ENCODE measurements at places on chromosomes 2 and 18.

DNA sequence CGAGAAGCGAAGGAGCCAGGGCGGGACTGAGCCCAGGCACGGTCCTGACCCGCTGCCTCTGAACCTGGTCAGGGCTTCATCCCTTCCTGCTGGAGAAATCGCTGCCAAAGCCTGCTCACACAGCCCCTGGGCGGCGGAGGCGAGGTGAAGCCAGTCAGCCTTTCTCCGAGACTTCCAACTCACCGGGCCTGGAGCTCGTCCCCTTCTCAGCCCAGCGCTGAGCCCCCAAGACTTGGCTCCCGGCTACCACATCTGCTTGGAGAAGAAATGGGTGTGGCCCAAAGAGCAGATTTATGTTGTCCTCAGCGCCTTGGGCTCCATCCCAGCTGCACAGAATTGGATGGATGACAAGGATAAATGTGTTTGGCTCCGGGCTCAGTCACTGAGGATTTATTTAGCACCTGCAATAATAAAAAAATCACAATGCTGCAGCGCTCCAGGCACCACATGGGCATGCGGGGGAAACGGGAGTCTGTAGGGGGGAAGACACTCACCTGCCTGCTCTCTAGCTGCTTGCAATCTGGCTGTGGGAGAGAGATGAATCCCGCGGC, 64.9 kb downstream of the ACTR2 start:
- DNase-seq = no peak

DNA sequence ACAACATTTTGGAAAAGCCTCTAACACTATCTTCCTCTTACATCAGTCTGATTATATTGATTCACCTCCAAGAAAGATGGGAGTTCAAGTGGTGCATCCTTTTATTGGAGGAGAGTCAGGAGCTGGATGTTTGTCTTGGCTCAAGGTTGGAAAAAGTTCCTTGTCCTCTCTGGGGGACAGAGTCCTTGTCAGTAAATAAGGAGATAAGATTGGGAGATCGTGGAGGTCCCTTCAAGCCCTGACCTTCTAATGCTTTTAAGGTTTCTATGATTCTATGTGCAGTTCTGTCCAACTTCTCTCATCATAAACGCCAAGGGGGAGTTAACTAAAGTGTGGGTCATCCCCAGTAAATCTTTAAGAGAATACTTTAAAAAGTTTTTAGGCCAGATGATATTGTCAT, 60.9 kb upstream of the CCBE1 start:
- no peak for DNase-seq

GRCh38 chr2:48341551-48342133, 188.3 kb upstream of the STON1 start:
- peak; percentile 58 for DNase-seq

DNA sequence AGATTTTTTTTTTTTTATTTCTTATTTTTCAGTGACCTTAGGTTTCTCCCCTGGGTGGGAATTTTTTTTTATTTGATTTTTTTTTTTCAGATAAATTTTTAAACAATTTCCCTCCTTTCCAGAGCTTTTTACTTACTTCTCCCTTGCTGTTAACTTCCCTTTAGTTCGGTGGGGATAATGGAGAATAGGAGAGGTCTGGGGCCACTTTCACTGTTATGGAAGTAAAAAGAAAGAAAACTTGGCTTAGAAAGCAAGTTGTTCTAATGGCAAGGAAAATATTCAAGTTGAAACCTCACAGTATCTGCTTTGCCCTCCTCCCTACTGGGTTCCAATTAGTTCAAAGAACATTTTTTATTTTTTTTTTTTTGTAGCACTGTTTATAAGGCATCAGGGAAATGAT, 537.1 kb upstream of the NXPH2 start:
- no peak for DNase-seq

GRCh38 chr2:98476192-98476868, 31.7 kb downstream of the INPP4A start:
- no peak for DNase-seq

- DNase-seq = no peak
Observed at GRCh38 chr2:212911011-212911410, 240.4 kb downstream of the IKZF2 start.

DNA sequence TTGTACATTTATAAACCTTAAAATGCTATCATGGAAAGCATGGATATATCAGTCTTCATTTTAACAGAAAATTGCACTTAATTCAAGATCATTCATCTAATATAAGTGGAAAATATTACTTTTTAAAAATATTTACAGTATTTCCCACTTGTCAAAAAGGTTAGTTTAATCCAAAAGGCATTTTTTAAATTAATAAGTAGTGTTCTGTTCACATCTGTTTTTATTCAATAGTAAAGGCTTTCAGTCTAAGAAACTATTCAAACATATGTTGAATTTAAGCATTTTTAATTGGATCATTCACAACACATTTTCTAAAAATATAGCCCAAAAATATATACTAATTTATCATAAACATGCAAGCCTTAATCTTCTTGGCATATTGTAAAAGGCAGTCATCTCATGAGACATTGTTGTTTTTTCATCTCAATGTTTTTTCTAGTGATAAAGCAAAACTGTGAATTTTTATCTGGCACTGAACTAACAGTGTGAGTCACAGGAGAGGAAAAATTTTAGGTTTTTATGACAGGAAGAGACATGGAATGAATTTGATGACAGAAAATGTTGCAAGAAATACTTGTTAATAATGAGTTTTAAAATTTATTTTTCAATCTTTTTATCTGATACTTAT, 1642.5 kb upstream of the TMEFF2 start:
- no peak for DNase-seq

DNA sequence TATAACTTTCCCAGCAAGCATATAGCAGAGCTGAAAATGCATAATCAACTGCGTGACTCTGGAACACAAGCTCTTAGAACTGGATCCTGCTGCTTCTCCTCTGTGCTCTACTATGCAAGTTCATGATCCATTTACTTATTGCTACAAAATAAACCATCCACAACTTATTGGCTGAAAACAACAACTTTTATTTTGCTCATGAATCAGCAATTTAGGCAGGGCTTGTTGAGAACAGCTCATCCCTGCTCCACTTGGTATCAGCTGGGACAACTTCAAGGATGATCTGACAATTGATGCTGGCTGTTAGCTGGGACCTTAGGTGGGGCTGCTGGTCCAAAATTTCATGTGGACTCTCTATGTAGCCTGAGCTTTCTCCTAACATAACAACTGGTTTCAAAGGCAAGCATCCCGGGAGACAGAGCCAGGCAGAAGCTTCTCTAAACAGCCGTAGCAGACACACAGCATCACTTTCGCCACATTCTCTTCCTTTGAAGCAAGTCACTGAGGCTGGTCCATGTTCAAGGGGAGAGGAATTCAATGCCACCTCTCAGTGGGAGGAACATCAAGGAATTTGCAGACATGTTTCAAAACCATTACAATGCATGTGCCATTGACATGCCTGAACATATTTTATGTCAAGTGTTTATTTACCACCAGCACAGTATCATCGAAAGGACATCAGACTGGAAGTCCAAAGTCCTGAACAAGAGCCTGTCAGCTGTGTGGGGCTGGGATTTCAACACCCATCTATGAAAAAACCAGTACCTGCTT, 153.1 kb upstream of the PKDCC start:
- no peak for DNase-seq

GRCh38 chr2:88874063-88874657, 182.7 kb downstream of the RPIA start:
- DNase-seq = peak; percentile 1

DNA sequence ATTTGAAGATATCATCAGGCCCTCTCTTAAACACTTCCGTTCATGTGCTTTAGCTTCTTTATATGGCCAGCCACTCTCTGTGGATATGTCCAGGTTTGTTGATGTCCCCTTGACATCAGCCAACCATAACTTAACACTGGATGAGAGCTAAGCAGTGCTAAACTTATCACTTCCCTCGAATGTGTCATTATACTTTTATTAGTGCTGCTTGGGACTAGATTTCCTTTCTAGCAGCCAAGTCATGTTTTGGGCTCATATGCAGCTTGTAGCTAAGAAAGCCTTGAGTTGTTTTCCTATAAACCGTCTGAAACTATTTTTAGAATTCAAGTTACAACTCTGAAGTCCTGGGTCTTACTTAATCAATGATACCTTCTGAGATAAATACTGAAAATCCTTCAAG, 144.8 kb upstream of the TNP1 start:
- DNase-seq = no peak

DNA sequence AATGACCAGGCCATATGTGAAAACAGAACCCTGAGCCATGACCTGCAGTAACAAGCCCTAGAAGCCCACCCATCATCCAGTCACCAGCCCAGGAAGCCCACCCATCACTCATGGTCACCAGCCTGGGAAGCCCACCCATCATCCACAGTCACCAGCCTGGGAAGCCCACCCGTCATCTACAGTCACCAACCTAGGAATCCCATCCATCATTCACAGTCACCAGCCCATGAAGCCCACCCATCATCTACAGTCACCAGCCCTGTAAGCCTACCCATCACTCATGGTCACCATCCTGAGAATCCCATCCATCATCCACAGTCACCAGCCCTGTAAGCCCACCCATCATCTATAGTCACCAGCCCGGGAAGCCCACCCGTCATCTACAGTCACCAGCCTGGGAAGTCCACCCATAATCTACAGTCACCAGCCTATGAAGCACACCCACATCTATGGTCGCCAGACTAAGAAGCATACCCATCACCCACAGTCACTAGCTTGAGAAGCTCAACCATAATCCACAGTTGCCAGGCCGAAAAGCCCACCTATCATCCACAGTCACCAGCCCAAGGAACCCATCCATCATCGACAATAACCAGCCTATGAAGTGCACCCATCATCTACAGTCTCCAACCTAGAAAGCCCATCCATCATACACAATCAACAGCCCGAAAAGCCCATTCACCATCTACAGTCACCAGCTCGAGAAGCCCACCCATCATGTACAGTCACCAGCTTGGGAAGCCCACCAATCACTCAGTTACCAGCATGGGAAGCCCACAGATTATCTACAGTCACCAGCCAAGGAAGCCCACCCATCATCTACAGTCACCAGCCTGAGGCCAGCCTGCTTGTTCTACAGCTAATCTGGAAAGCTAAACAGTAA, 91.9 kb downstream of the TWIST2 start:
- no peak for DNase-seq

Data from DMS 273 treated with DMSO at 0.1 percent for 48 hours (cell line).